ENCODE measurements at places on chromosomes 2 and 18.

- DNase-seq = peak; percentile 12
Measured at GRCh38 chr2:225597911-225598310, 198.4 kb downstream of the NYAP2 start.

GRCh38 chr18:21513741-21514140 is 86.8 kb downstream of the ESCO1 start:
- no peak for DNase-seq

- DNase-seq = peak; percentile 60
Measured at GRCh38 chr2:86221066-86221684, 21.9 kb downstream of the MRPL35 start.

DNA sequence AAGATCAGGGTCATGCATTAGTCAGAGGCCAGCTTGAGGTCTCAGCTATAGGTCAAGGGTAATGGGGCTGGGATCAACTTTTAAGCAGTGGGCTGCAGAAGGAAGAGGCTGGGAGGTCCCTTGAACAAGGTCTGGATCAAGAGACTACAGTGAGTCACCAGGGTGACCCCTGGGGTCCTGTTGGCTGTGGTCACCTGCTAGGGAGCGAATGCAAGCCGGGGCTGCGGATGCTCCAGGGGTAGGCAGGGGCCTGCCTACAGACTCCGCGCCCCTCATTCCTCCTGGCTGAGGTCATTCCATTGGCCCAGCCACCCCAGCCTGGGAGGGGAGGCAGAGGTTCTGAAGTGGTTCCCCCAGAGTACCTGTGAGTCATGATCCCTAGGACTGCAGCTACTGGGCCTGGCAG is 110.4 kb downstream of the CYP26B1 start:
- no peak for DNase-seq

- DNase-seq = no peak
Measured at GRCh38 chr2:71609029-71609428, 155.7 kb downstream of the DYSF start.

- DNase-seq = peak; percentile 85
Measured at GRCh38 chr2:37871456-37872191, 53.5 kb upstream of the RMDN2 start.

DNA sequence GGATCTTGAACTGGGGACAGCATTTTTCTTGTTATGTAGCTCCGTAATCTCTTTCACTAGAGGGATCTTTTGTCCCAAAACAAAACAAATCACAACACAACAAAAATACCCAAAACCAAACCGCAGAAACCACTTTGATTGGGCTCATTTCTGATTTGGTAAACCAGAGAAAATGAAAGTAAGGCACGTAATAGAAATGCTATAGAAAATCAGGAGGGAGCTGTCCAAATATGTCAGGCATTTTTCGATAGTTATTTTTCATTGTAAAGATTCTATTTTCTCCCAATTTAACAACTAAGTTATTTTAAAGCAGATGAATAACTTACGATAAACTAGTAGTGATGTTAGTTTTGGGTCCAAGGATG is 406.5 kb downstream of the XIRP2 start:
- peak; percentile 3 for DNase-seq

DNA sequence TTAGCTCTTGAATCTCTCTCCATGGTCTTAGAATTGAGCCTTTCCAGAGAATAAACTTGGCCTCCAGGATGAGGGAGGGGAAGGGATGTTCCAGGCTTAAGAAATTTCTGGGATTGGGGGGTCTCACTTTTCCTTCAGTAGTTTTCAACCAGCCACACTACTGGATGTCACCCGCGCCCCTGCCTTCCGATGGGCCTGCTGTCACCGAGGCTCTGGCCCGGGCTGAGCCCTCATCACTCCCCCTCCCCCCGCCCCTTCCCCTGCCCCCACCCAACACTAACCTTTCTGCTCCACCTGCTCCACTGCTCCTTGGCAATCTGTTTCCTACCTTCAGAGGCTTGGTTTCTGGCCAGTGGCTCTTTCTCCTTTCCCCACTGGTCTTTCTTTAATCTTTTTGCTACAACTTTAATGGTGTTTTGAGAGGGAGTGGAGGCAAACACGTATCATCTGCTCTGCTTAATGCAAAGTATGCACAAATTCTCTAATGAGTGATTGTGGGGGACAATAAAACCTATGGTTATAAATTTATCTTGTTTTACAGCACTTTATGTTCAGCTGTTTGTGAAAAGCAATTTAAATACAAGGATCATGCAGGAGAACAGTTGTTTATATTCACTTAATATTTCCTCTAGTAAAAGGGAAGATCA is 155.1 kb downstream of the WDSUB1 start:
- DNase-seq = no peak

- DNase-seq = peak; percentile 33
Measured at GRCh38 chr2:200471324-200471848, 38.5 kb downstream of the KCTD18 start.

DNA sequence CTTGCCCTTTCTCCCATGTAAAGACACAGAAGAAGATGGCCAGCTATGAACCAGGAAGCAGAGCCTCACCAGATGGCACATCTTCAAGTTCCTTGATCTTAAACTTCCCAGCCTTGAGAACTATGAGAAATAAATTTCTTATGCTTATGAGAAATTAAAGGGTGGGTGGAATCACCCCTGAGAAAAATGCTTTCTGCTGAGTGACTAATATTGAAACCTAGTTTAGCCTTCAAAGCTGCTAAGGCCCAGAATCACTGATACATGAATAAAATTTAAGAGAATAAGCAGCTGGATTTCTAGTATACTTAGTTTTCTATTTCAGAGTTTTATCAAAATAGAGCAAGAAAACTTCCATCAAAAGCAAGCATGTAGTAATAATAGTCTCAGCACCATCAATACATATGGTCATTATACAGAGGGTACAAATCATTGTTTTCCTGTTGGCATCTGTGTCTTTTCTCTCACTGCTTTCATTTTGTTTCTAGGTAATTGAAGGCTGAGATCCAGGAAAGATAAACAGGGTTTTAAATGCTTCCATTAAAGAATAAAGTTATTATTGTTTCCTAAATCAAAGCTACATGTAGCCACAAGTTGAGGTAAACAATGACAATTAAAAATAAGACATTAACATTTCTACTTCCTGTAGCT is 53.3 kb upstream of the COL5A2 start:
- no peak for DNase-seq

DNA sequence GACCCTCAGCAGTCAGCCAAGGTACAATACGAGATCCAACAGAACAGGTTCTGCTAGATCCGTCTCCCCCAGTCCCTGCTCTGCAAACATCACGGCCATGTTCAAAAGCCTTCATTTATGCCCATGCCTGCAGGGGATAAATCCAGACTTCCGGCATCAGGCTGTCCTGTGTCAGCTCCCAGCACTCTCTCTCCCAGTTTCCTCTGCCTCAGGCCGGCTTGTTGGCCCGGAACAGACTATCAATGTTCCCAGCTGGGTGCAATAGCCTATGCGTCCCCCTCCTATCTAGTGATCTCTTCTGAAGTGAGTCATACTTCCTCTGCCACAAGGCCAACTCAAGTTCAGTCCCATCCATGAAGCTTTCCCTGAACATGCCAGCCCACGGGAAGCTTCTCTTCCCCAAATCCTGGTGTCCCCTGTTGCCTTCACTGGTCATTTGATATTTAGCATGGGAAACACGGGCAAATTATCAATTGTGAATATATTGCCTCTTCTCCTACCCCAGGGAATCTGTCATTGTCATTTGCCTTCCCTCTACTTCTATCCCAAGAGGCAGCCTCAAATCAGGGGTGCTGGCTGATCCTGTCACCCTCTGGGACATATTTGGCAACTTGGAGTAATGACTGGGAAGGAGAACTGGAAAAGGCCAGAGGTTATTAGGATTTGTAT is 51.1 kb downstream of the CAPN13 start:
- DNase-seq = peak; percentile 30

GRCh38 chr2:199273042-199273511 is 184.7 kb downstream of the SATB2 start:
- peak; percentile 73 for DNase-seq

GRCh38 chr18:12621742-12622306 is 36.1 kb downstream of the SPIRE1 start:
- DNase-seq = peak; percentile 80

GRCh38 chr2:142974288-142975024 is 97.0 kb downstream of the KYNU start:
- DNase-seq = peak; percentile 41

DNA sequence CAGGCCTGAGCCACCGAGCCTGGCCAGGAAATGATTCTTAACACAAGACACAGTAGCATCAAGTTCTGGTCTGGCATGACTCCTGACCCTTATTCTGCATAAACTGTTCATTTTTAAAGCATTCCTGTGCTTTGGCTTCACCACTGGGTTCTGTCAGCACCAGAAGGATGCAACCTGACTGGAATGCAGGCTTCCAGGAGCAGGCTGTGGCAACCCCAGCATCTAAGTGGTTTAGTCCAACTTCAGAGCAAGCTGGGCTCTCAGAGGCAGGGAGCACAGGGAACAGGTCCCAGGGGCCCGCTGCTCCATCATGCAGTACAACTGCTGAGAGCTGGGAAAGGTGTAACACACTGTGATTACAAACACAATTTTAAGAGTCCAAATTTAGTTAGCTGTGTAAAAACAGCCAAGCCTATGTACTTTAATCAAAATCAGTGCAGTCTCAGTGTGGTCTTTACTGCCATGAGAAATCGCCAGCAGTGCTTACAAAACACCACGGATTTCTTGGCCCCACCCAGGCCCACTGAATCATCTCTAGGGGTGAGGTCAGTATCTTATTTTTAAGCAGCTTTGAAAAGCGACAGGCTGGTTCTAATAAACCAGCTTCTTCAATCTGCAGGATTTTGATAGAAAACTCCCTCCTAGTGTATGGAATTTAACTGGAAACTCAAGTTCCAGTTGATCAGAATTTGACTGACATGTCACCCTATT is 44.4 kb upstream of the TMEM182 start:
- peak; percentile 50 for DNase-seq

GRCh38 chr2:23283-23682 is 23.0 kb downstream of the FAM110C start:
- no peak for DNase-seq

GRCh38 chr2:219419331-219420197 is 1.4 kb downstream of the DES start:
- DNase-seq = no peak

DNA sequence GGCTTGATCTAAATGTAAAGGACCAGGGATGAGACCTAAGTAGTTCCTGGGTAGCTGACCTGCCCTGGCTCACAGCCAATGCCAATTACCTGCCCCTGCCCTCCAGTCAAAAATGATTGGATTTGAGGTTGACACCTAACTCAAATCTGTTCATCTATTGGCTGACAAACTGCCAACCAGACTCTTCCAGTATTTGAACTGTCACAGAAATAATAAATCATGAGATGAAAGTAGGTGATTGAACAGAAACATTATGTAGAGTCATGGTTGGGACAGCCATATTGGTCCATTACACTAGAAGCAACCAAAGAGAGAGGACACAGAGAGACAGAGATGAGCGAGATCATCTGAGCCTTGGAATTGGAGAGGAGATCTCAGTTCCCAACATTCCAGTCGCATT is 109.1 kb downstream of the ATL2 start:
- no peak for DNase-seq

- DNase-seq = peak; percentile 75
Measured at GRCh38 chr18:49768051-49768391, 45.3 kb downstream of the ACAA2 start.

- DNase-seq = no peak
Measured at GRCh38 chr2:197560146-197560665, 44.3 kb downstream of the MOB4 start.

GRCh38 chr2:18123577-18123976 is 245.1 kb downstream of the KCNS3 start:
- DNase-seq = no peak

DNA sequence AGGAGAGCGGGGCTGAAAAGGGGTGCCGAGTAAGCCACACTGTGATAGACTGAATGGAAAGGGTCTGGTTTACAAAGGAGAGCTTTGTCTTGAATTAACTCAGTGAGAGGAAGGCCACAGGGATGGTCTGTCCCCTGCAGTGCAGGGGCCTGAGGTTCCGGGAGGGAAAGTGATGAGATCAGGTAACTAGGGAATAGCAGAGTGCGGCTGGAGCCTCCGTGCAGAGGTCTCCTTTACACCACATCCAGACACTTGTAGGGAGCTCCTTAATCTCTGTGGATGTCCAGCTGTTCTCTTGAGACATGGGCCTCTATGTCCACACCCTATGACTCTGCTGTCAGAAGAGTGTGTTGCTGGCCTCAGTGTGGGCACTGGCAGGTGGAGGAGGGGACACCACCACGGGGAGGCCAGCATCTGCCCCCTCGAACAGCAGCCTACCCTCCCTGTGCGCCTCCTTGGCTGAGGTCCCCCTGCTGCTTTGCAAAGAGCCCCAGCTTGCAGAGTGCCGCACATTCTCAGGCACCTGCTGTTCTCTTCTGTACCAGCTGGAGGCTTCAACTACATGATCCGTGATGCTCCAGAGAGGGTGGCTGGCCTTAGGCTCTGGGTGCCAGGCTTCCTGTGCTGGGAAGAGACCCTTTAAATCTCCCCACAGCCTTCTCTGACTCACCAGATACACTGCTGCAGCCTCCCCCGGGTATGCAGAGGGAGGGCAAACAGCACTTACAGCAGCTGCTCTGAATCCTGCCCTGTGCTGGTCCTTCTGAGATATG is 25.9 kb downstream of the ENOSF1 start:
- no peak for DNase-seq

GRCh38 chr2:64562148-64562784 is 38.1 kb downstream of the AFTPH start:
- DNase-seq = peak; percentile 22

GRCh38 chr18:13579874-13580273 is 146.5 kb downstream of the FAM210A start:
- no peak for DNase-seq

GRCh38 chr2:181408861-181409260 is 48.3 kb upstream of the ITGA4 start:
- DNase-seq = no peak

GRCh38 chr2:123514613-123515207 is 510.4 kb upstream of the CNTNAP5 start:
- DNase-seq = no peak

DNA sequence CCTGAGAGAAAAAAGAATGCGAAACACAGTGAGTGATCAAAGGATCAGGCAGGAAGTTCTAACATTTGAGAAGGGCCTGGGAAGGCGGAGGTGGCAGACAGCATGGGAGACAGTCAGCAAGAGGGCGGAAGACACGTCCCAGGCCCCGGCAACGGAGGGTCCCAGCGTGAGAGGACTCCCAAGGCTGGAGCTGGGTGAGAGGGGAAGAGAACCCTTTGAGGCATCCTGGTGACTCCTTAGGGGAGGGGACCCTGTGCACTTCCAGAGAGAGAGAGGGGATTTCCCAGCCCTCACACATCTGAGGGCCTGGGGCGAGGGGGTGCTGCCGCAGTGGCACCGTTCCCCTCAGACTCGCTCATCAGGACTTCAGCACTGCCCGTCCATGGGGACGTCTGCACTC is 133.4 kb downstream of the RTP5 start:
- DNase-seq = no peak

DNA sequence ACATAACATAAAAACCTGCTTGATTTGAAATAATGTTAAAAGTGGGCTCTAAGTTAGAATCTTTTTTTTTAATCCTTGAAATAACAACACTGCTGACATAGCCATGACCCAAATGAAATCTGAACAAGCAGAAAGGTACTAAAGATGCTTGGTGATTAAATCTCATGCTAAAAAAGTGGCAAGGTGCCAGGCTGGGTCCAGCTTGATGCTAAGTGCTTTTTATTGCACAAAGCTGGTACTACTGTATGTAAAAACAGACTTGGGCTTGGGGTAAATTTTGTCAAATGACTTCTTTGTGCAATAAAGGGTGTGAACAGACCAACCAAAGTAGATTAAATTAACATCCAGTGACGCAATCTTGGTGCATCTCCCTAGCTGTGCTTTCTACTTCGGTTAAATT is 13.4 kb downstream of the BCL11A start:
- no peak for DNase-seq
